Stimulated activated naive CD4-positive, alpha-beta T cell treated with Interleukin-2 at 50 U/mL for 16 hours (primary cell): ENCODE measurements at places on chromosomes 3 and 15.

DNA sequence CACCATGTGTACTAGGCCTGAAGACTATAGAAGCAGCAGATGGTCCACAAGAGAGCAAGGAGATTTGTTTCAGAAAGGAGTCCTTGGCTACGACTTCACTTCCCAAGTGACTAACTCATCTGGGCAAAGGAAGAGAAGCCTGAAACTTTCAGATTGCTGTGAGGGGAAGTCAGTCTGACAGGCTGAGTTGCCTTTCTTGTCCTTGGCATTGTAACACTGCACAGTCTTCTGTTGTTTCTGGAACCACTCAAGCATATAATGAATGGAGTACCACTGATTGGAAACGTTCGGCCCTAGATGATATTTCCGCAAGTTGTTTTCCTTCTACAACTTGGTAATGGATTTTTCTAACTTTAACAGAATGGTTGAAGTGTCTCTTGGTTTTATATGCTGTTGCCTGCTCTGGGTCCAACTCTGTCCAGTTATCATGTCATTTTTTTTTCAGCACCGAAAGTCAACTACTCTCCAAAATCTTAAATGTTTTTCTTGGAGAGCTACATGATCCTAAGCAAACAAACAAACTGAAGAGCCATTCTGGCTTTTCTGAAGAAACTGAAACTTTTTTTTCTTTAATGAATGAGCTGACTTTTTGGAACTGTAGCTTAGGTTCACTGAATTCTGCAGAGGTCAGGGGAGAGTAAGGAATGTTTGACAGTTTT lies 685.7 kb downstream of the MECOM start:
- no peak for DNase-seq

- DNase-seq: peak; percentile 61
Measured at GRCh38 chr3:122680475-122681283, at the start of gene PARP14. PARP14 (plus strand) TSS chr3:122680839; CDS start chr3:122680884, 45 bp downstream.

DNA sequence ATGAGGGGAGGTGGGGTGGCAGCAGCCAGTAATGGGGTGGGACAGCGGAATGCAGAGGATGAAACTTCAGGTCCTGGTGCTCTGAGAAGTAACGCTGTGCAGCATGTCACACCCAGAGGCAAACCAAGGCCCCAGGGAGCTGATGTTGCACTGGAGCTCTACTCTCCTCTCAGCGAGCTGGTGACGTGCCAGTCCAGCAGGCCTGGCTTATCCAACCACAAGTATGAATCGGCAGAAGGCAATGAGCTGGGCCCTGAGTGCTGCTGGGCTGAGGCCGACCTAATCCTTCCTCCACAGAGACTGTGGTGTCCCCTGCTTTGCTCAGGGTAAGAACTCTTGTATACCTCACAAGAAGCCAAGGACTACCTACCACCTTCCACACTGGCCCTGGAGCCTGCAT lies 30.5 kb downstream of the CD86 start:
- no peak for DNase-seq

DNA sequence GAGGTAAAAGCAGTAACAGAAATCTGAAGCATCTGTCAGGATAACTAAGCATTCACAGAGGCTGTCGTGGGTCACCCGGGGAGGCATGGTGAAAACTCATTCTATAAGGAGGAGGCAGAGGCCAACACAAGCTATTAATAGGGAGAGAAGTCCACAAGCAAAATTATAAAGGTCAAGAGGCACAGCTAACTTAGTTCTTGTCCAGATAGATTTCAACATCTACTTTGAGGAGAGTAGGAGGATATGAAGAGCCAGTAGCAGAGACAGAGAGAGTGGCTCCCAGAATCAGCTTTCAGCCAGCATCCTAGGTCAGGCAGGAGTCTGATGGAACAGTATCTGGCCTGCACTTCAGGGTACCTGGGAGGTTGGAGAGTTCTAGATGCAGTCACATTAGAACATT lies 95.3 kb downstream of the STAC start:
- no peak for DNase-seq

- DNase-seq: no peak
Measured at GRCh38 chr15:83449250-83449671, 2.1 kb downstream of the SH3GL3 start.

DNA sequence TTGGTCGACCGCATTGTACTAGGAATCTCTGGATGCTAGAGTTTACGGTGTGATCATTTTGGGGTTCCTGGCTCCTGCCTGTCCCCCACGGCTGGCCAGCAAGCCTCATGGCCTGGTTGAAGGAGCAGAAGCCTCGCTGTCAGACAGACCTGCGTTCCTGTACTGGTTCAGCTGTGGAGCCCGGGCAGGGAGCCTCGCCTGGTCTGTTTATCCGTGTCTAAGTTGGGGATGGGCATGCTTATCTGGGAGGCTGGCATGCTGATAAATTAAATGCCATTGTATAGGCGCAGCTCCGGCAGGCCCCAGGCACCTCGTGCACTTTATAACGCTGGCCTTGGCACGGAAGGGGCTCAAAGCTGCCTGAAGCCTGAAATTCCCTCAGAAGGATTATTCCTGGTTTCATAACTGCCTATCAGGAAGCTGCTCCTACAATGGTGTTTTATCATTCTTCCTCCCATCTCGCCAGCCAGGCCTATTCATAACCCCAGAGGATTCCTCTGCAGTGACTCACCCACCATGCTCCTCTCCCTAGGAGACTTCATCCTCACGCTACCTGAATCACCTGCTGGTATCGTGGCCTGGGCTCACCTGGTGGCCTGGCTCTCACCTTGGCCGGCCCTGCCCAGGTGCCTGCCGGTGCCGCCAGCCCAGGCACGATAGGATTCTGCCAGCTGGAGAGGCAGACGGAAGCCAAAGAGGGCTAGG lies 110.9 kb downstream of the ASB7 start:
- DNase-seq: no peak

- DNase-seq: no peak
Measured at GRCh38 chr3:141746962-141747361, 8.9 kb downstream of the RNF7 start.
